ENCODE measurements at places on chromosomes 2 and 18.

GRCh38 chr2:27925766-27926472 is 35.4 kb downstream of the BABAM2 start:
- DNase-seq, result no peak

- peak; percentile 77 for DNase-seq
These were observed 16.8 kb upstream of the ATP8B1 start for GRCh38 chr18:57819671-57820460.

DNA sequence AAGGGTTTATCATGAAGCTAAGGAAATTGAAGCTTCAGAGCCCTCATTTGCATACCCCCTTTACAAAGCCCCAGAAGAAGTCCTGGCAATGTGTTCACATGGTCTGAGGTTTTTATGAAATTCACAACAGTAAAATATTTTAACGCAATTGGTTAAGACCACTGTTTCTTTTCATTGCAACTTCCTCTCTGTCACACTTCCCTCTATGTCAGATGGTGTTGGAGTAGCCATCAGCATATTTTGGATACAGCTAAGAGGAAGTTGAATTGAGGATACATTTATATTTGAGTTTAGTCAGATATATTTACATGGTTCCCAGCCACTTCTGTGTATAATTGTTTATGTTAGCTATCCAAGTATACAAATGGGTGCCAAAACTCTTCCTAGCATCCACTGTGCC is 170.0 kb downstream of the TXNL1 start:
- DNase-seq, result no peak

GRCh38 chr18:13834496-13835015 is 10.6 kb downstream of the MC5R start:
- DNase-seq, result no peak

DNA sequence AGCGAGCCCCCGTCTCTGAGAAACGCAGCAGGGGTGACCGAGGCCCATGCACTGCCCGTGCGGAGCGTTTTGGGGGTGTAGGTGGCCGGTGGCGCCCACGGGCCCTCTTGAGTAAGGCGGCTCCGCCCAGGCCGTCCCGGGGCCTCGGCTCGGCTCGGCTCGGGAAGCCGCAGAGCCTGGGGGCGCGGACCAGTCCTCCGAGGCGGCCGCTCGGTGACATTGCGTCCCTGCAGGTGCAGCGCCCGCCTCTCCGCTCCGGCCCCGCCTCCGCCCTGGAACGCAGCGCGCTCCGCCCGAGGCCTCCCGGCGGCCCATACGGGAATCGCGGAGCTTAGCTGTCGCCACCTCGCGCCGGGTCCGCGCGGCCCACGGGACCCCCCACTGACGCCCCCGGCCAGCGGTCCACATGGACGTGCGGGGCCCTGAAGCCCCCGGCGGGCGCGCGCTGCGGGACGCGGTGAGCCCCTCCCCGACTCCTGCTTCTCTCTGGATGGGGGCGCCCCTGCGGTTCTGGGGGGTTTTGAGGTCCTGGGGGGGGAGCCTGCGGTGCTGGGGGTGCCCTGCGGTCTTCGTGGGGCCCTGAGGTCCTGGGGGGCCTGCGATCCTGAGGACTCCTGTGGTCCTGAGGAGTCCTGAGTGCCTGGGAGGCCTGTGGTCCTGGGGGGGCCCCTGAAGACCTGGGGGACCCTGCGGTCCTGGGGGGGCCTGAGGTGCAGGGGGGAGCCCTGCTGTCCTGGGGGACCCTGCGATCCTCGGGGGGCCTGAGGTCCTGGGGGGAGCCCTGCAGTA is at the start of gene HSBP1L1:
HSBP1L1 (plus strand) TSS at position 314 of the 789 bp plus-strand sequence; CDS start at position 407, 93 bp downstream.
- DNase-seq, result peak; percentile 20

DNA sequence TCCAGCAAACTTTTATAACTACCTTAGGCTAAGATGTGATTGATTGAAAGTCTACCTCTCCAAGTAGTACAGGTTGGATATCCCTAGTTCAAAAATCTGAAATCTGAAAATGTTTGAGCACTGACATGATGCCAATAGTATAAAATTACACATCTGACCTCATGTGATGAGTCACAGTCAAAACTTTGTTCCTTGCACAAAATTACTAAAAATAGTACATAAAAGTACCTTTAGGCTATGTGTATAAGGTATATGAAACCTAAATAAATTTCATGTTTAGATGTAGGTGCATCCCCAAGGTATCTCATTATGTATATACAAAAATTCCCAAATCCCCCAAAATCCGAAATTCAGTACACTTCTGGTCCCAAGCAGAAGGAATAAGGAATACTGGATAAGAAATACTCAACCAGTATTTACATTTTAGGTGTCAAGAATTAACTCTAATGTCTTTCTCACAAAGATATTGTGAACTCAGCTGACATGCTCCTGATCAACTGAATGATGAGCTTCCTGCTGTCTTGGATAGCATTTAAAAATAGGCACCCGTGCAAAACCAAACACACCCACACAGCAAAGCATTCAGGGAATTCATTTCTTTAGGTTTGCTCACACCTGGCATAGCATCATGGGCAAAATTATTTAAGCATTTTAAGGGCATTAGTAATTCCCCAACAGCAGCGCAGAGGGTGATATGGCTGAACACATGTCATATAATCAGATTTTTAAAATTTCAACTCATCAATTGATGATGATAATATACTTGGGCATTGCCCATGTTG is 497.4 kb upstream of the MEIS1 start:
- DNase-seq, result no peak

DNA sequence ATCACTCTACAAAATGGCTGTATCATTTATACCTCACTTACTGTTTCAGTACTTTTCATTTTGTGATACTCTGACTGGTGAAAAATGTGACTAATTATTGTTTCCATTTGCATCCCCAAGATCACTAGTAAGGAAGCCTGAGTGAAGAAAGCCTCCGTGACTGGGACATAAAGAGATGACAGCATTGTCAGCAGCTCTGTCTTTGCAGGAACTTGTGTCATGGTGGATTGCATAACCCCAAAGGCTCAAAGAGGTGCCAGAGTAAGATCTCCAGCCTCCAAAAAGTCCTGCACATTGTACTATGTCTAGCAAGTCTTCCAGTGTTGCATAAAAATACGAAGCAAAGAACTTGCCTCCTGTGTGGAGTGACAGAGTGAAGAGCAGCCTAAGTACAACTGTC is 187.5 kb upstream of the CRIM1 start:
- DNase-seq, result no peak

All from fibroblast of skin of scalp (primary cell).